ENCODE measurements at places on chromosomes 13 and 19.

GRCh38 chr13:85626603-85627002 lies 172.6 kb downstream of the SLITRK6 start:
- no peak for DNase-seq

DNA sequence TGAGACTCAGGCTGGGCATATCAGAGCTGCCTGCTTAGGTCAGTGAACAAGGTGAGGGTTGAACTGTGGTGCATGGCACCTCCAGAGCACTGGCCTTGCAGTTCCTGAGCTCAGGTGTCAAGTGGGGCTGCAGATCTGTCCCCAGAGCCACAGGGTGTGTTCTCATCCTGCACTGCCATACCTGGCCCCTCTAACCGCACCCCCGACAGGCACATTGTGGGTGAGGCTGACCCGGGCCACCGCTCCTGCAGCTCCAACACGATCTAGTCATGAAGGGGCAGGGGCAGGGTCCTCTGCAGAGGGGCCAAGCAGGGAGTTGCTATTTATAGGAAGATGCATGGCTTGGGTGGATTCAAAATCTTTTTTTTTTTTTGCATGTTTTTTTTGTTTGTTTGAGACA lies 16.7 kb upstream of the CRTC1 start:
- no peak for DNase-seq

DNA sequence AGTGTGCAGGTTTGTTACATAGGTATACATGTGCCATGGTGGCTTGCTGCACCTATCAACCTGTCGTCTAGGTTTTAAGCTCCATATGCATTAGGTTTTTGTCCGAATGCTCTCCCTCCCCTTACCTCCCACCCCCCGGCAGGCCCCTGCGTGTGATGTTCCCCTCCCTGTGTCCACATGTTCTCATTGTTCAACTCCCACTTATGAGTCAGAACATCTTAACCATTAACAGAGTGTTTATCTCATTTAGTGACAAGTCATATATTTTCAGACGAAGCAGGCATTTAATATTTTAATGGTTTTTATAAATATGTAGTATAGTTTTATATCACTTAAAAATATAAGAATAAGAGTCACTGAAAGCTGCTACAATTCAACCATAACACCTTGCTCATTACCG lies 780.5 kb upstream of the ARGLU1 start:
- no peak for DNase-seq

DNA sequence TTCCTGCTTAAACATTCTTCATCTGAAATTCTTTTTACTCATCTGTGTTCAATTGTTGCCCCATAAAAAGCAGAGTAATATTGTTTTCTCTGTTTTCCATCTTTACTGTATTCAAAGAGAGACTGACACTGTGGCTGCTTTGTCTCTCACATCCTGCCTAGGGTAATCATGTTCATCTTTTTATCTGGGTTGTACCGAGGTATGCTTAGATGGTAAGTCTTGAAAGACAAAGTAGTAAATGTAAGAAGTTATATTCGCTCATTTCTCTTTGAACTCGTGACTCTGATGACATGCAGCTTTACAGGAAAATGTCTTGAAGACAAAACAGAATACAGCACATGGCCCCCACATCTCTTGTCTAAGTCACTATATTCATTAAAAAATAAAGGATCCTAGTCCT lies 20.0 kb upstream of the CYSLTR2 start:
- DNase-seq: no peak

DNA sequence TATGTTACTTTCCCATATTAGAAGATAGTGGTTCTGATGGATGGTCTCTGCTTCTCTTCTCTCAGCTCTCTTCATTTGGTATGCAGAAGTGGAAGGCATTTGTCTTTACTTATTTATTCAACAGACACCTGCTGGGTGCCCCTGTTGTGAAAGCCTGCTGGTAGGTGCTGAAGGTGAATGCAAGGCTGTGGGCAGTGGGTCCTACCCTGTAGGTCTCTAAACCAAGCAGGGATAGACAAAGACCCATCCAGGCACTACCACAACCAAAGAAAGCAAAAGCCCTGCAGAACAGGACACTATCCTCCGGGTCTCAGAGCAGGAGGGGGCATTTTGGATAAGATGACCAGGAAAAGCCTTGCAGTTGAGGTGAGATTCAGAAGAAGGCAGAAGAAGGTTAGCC lies 106.1 kb downstream of the STARD13 start:
- no peak for DNase-seq

DNA sequence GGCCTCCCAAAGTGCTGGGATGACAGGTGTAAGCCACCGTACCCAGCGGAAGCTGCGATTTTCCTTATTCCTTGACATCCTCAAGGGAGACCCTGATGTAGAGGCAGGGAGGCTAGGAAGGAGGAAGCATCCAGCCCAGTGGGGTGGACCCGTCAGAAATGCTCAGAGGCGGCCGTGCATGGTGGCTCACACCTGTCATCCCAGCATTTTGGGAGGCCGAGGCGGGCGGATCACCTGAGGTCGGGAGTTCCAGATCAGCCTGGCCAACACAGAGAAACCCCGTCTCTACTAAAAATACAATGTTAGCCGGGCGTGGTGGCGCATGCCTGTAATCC lies 11.6 kb downstream of the GZMM start:
- no peak for DNase-seq

- DNase-seq: no peak
Measured at GRCh38 chr19:46674416-46675178, 13.6 kb upstream of the DACT3 start.

DNA sequence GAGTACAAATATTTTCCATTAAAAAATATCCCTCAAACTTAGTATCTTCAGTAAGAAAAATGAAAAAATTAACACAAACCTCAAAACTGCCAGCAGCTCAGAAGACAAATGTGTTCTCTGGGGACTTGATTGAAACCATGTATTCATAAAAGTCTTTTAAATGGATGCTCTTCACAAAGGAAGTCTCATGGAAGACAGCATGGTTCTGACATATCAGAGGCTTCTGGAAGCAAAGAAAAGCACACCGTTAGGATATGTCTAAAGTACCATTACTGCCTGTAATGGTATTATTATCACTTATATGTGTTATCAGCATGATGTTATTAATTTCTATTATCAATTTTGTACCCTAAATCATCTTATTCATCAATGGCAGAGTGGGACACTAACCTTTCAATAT lies 302.8 kb downstream of the ENOX1 start:
- no peak for DNase-seq

DNA sequence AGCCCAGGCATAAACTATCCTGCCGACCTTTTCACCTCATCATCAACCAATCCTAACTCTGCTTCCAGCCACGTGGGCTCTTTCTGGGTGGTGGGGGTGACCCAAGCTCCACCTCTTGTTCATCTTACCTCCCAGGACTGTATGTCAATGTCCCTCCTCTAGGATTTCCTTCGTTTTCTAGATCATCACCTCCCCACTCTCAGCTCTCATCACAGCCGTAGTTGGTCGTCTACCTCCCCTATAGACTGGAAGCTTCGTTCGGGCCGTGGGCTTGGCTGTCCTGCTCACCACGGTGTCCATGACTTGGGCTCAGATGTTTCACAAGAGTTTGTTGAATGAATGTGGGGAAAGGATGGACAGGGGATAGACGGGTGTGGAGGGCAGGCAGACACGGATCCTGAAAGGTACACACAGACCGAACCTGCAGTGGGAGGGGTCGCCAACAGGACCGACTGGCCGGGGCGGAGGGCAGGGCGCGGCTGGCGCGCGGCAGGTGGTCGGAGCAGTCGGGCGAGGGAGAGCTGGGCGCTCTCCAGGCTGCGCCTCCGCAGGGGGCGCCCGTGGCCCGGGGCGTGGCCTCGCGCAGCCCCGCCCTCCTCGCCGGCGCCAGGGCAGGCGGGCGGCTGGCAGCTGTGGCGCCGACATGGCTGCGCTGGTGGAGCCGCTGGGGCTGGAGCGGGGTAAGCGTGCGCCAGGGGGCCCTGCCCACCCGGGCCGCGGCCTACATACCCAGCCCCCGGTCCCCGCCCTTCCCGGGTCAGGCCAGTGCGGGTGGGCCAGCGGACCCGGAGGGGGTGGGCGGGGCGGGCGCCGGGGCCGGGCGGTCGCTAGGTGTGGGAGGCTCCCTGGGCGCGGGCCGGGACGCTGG lies at the start of gene LIN7B:
TSS of gene LIN7B (plus strand) at position 609 of the 868 bp plus-strand sequence. CDS start at position 644, 35 bp downstream.
- DNase-seq: peak; percentile 96

DNA sequence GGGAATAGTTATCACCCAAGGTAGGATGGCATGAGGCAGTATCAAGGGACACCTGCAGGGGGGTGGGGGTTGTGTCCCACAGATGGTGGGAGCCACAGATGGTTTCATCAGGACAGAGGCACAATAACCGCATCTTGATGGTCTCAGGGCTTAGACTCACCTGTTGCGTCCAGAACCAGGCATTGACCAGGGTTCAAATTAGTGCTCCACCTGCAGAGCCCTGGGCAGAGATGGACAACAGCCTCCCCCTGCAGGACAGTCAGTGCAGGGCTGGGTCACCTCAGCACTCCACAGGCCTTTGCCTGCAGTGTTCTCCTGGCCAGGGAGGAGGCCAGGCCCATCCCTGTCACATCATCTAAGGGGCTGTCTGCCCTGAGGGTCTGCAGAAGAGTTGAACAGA lies 14.5 kb upstream of the CEACAM1 start:
- no peak for DNase-seq

GRCh38 chr19:1189419-1189818 lies 15.4 kb upstream of the SBNO2 start:
- DNase-seq: no peak
